Brain (organoid and tissue), 16 donors: ENCODE measurements at places on chromosomes 5 and 9. TPM values are rescaled to one million over a fixed set of nuclear protein-coding genes. Genes with fewer than 3 reads are reported as not detected.

CD72 gene
- 2.0 TPM for polyA plus RNA-seq

PFN3 gene
- not detected for polyA plus RNA-seq

CCL21 gene
- polyA plus RNA-seq, result not detected

GABRA1 gene
- 9.2 TPM for polyA plus RNA-seq

TSSK1B gene
- not detected for polyA plus RNA-seq

PIP5K1B gene
- polyA plus RNA-seq, result 2.5 TPM

IRX4 gene
- polyA plus RNA-seq, result not detected

AGXT2 gene
- not detected for polyA plus RNA-seq

ZFP37 gene
- polyA plus RNA-seq, result 2.1 TPM

C5orf52 gene
- polyA plus RNA-seq, result not detected

IFNE gene
- not detected for polyA plus RNA-seq

SH3TC2 gene
- polyA plus RNA-seq, result 2.1 TPM

PTGES gene
- 1.8 TPM for polyA plus RNA-seq

CATSPER3 gene
- polyA plus RNA-seq, result 0.41 TPM

VCAN gene
- 7.3 TPM for polyA plus RNA-seq

ZBTB34 gene
- 2.6 TPM for polyA plus RNA-seq

RANBP17 gene
- polyA plus RNA-seq, result 2.2 TPM

PCA3 gene
- not detected for polyA plus RNA-seq

SERF1A gene
- polyA plus RNA-seq, result 16.7 TPM

LRRC19 gene
- not detected for polyA plus RNA-seq

ADAMTS13 gene
- polyA plus RNA-seq, result 4.0 TPM

LCN9 gene
- not detected for polyA plus RNA-seq

BNC2 gene
- 0.41 TPM for polyA plus RNA-seq

F2RL1 gene
- 0.42 TPM for polyA plus RNA-seq

NR5A1 gene
- not detected for polyA plus RNA-seq

RAPGEF1 gene
- 44.2 TPM for polyA plus RNA-seq

GNG10 gene
- 28.9 TPM for polyA plus RNA-seq

VDAC1 gene
- polyA plus RNA-seq, result 174 TPM

IQGAP2 gene
- polyA plus RNA-seq, result 0.39 TPM

PCDHA5 gene
- 0.32 TPM for polyA plus RNA-seq

SLC6A7 gene
- polyA plus RNA-seq, result 4.1 TPM

GFI1B gene
- not detected for polyA plus RNA-seq

ALDOB gene
- 0.66 TPM for polyA plus RNA-seq

ABO gene
- 0.12 TPM for polyA plus RNA-seq
